ENCODE measurements at places on chromosomes 11 and 22.

DNA sequence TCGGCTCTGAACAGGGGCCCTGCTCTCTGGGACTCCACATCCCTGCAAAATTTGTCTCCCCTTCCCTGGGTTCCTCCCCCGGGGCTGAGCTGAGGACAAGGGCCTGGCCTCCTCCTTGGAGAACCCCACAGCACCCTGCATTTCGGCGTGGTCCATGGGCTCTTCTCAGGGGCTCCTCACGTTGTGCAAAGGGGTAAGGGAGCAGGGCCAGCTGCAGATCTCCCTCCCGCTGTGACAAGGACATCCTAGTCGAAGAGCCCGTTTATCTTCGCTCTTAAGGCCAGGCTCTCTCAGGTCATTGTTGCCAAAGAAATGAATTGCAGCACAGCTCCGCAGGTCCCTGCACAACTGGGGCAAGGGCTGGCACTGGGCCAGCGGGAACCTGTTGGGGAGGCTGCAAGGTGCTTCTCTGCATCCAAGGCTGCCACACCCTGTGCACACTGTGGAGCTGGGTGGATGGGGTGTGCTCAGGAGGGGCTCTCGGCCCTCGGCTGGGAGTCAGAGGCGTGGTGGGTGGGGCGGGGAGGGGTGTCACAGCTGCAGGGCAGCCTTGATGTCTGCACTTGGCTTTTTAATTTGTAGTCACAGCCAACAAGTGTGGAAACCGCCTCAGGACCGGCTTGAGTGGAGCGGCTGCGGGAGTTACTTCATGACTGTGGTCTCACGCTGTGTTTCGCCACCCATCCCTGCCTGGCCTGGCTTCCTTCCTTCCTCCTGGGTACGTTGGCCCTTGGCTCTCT lies 26.6 kb upstream of the SEPTIN5 start:
- DNase-seq, result peak; percentile 29

GRCh38 chr11:27423125-27423524 lies 49.5 kb downstream of the LGR4 start:
- peak; percentile 54 for DNase-seq

- no peak for DNase-seq
These were observed 95.8 kb upstream of the CHORDC1 start for GRCh38 chr11:90318651-90319050.

GRCh38 chr11:69406060-69406459 lies 75.4 kb upstream of the LINC01488 start:
- no peak for DNase-seq

DNA sequence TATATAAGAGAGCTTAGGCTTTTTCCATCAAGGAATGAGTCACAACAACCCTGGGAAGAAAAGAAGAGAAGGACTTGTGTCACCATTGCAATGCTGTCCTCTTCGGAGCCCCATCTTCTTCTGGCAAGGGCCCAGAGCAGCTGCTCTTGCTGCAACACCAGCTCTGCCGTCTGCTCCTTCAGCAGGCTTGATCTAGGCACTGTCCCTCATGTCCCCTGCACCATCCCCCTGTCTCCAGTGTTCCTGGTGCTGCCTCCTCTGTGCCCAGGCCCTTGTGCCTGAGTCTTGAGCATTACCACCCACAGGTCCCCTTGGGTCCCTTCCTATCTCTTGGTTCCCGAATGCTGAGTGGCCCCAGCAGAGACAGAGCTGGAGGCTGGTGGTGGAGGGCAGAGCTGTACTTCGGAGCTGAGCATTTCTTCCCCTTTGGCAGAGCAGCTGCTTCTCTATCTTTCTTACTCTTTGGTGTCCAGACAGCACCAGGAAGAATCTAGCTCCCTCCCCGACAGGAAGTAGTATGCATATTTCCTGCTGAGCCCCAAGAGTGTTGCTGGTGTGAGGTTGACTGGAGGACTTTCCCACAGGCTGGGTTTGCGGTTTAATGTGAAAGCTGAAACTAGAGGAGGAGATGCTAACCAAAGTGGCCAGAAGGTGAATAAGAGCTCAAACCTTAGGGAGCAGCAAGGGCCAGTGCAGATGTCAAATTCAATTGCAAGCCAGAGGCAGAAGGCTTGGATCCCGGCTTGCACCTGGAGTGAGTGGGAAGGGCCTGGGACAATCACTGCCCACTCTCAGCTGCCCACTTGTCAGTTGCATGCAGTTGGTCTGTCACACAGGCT lies 27.8 kb downstream of the WEE1 start:
- DNase-seq, result peak; percentile 34
